RCC 7860 (cell line): ENCODE measurements at places on chromosomes 6 and 20.

DNA sequence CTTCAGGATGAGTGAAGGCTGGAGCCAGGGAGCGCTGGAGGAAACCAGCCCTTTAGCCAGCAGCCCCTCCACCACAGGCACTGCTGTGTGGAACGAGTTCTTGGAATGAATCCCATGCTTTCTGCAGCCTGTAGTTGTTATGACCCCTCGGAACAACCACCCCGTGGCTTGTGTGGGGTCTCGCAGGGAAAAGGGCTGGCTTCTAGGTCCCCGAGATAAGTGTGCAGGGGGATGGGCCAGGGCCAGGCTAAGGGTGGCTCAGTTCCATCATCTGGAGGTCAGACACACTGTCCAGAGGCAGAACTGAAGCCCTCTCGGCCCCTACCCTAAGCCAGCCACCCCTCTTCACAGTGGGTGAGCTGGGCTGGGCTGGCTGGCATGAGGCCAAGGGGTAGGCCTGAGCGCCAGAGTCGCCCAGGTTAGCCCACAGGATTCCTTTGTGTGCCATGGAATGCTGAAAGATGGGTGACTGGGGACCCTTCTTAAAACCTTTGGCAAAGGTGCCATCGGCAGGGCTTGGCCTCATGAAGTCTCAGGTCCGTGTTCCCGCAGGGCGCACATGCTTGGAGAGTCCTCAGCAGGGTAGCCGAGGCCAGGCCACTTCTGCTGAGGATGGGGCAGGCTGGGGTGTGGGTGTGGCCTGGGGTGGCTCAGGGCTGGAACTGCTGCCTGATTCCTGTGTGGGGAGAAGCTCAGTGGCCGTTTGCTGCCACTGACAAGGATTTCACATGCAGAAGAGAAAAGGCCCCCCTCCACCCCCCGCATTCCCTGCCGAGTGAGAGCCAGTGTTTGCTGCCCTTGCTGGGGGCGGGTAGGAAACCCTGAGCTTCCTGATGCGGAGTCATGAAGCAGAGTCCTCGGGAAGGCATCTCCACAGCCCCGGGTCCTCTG, 24.6 kb downstream of the SPATA2 start:
- no peak for DNase-seq

DNA sequence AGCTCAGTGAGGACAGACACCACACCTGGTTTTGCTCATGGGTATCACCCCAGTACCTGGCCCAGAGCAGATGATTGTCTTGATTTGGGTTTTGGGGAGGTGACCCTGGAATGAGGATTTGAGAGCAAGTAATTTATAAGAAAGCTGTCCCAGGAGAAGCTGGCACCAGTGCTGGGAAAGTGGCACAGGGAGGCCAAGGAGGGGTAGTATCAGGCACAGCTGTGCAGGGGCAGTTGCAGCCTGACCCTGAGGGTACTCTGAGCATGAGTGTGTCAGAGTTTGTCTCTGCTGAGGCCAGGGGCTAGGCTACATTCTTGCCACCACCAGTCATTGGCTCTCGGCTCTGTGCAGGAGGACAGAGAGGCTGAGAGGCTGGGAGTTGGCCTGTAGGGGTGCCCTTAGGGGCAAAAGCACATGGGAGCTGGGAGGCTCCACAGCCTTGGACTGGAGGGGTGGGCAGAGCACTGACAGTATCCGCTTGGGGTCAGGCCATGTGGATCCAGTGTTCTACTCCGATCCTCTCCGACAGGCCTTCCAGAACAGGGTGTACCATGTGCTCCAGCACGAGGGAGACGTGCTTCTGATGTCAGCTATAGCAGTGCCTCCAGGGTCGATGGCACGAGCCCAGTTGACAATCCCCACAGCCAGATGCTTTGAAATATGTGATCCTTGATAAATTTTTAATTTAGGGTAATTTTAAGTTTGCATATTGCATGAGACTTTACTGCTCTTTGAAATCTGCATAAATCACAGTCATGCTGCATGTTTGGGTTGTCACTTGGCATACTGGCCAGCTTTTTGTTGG, 121.3 kb downstream of the PHACTR3 start:
- DNase-seq, result no peak

GRCh38 chr6:102766963-102767362, 1373.5 kb downstream of the GRIK2 start:
- no peak for DNase-seq

- no peak for DNase-seq
Observed at GRCh38 chr6:162017536-162017935, 710.0 kb downstream of the PRKN start.

DNA sequence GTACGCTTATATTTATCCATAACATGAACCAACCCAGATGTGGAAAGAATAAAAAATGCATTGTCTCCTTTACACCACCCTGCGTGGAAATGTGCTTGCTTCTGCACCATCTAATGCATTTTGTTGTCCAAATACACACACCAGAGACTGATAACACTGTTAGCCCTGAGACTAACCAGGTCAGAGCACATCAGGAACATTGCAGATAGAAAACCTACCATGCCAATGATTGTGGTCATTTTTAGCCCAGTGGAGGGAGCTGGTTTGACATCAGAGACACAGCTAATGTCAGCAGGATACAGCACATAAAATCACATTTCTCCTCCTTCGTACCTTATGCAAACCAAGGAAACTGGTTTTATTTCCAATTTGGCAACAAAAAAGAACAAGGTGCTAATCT, 528.7 kb downstream of the DOK5 start:
- DNase-seq, result no peak

DNA sequence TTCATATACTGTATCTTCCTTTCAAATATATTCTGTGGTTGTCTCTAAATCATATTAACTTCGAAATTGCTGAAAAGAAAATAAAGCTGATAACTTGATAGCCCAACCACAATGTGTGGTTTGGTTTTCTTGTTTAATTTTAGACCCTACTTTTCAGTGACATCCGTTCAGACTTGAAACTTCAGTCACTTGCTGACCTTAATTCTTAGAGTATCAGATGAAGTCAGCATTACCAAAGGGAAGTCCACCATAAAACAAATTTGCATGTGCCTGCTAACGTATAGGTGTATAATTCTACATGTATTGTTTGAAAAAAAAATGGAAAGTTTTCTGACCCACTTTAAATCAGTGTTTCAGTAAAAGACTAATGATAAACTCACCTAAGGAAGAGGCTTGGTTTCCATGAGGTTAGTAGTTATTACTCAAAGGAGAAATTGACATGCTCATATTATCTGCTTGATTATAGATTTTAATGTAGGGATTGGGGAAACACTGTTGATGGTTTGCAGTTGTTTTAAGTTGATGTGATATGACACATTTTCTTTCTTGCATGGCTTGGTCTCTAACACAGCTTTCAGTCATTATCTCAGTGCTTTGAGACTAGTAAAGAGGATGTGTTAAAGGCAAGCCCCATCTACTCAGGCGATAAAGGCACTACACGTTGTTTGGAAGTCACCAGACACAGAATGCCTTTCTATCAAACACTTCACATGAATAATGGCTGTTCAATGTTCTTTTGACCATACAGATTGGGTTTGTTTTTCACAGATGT, 5.2 kb upstream of the IL17A start:
- no peak for DNase-seq

DNA sequence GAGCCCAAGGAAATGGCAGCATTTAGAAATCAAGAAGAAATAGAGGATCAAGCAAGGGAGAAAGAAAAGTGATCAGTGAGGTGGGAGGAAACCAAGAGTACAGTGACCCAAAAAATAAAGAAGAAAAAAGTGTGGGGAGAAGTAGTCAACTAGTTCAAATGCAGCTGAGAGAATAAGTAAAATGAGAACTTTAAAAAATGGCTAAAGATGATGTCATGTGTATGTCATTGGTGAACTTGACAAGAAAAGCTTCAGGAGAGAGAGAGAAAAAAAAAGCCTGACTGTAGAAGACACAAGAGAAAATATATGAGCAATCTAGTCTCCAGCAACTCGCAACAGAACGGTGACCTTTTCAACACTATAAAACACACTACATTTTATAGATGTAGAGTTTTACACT, 6.3 kb downstream of the GPR6 start:
- DNase-seq, result no peak

DNA sequence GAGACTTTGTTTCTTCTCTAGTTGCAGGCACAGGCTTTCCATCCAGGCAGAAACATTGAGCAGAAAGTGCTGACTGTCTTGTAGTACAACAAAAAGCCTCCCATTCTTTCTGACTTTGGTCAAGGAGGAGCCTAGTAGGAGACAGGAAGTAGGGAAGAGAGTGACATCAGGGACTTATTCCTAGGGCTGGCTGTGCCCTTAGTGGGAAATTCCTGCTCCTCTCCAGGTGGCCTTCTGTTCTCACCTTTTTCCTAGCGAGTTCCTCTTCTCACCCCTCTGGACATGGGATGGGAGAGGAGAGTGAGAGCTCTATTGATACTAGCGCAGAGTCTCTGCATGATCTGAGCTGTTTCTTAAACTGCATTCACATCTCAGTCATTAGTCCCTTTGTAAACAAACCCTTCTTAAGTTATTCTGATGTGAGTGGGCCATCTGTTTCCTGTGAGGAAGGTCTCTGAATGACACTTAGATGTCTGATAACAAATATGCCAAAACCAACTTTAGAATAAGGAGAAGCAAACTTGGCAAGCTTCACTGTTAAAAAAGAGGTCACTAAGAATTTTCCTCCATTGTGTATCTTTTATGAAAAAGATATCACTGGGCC, 455.0 kb downstream of the GJA1 start:
- DNase-seq, result no peak

DNA sequence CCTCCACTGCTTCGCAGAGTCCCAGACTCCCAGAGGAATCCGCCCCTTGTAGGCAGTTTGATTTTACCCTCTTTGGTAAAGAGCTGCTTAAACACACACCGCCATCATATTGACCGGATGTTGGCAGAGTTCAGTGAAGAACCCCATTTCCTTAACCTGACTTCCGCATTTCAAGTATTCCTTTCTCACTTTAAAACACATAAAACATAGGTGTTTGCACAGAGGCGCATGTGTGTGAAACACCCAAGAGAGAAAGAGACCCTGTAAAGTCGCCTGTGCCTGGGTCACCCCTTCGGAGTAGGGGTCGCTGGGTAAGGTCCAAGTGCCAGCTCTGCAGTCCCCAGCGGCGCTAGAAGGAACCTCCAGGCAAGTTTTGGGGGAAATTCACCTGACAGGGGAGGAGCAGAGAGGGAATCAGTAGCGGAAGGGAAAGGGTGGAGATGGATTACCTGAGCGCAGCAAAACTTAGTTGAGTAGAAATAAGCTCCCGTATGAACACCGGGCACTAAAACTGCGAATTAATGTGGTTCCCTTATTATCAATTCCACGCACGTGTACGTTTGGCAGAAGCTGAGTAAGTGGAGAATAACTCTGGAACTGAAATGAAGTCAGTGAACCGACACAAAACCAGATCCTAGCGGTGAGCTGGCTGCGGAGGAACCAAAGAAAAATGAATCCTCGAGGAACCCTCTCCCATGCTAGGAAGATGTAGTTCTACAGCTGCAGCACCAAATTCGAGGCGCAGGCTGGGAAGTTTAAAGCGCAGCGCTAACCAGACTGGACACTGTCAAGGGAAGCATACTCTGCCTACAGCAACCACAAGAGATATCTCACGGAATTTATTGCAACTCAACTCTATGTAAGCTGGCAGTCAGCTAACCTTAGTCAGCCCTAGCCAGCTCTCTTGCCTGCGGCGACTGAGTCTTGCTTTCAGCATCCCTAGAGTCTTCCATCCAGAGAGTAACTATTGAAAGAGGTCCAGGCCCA, 3.5 kb upstream of the HTR1B start:
- no peak for DNase-seq

- peak; percentile 54 for DNase-seq
Observed at GRCh38 chr20:53706008-53706465, 112.4 kb upstream of the ZNF217 start.

DNA sequence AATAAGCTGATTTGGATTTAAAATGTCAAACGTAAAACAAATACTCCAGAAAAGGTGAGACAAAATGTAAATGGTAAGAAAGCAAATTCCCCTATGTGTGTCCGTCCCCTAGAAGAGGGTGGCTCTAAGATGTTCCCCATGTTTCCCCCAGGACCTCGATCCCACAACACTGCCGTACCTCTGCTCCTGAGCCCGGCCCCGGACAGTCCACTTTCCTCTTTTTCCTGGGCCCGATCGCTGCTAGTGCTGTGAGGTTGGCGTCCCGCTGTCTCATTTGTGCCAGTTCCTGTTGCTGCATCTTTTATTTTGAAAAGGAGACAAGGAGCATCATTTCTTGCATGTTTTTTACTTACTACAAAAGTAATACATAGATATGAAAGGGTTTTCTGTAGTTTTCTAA, 68.3 kb downstream of the TAF4 start:
- DNase-seq, result no peak

DNA sequence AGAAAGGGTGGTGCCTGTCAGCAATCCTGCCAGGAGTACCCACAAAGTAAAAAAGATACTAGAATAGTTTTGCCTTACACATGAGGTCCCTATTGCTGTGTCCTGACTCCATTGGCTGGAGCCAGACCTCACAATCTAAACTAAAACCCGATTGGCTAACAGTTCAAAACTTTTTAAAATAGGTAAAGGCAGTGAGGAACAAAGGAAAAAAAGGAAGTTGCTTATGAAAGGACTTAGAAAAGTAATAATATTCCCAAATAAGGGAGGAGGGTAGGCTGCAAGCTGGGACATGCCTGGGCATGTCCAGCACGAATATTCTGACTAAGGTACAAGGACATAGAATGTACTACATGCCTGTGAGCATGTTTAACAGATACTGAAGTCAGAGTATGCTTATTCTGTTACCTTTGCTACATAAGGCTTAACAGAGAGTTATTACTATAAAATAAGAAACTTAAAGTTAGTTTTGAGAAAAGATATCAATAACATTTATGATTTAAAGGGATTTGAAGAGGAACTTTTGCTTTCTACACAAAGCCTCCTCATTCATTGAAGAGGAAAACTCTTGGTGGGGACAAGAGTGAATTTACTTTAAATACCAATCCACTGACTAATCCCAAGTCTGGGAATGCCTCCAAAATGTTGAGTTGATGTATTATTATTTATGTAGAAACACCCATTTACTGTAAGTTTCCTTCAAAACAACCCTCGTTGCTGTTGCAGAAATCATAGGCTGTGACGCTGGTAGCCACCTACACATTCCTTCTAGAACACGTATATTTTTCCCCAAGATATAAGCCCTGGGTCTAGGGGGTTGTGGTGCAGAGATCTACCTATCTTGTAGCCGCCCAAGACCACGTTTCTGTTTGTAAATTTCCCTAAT, 8.2 kb upstream of the MTHFD1L start:
- DNase-seq, result peak; percentile 90

DNA sequence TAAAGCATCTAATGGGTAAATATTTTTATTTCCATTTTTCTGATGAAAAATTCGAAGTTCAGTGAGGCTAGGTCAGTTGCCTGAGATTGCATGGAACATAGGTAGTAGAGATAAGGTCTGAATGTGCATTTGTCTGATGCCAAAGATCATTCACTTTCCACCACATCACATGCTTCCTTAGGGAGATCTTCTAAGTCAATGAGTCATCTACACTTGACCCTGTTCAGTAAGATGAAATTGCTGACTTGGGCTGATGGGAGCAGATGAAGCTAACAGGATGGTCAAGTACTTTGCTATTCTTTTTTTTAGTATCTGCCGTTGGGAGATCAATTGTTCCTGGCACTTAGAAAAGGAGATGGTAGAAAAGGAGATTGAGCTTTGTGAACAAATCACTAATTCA, 511.3 kb downstream of the PHF3 start:
- DNase-seq, result no peak
